Posterior vena cava (tissue), 2 donors: ENCODE measurements at places on chromosomes 12 and 14. TPM values are rescaled to one million over a fixed set of nuclear protein-coding genes. Genes with fewer than 3 reads are reported as not detected.

Gene PMCH
- not detected for total RNA-seq

Gene NKX2-8
- not detected for total RNA-seq

Gene LRP1-AS
- not detected for total RNA-seq

DNA sequence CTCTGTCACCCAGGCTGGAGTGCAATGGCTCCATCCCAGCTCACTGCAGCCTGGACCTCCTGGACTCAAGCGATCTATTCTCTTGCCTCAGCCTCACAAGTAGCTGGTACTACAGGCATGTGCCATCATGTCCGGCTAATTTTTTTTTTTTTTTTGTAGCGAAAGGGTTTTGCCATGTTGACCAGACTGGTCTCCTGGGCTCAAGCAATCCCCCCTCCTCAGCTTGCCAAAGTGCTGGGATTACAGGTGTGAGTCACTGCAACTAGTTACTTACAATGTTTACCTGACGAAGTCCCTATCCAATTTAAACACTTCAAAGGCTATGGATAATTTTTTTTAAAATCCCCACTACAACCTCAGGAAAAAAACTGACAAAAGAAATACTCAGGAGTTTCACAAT, 1.8 kb downstream of the KRR1 start:
- DNase-seq = no peak

DNA sequence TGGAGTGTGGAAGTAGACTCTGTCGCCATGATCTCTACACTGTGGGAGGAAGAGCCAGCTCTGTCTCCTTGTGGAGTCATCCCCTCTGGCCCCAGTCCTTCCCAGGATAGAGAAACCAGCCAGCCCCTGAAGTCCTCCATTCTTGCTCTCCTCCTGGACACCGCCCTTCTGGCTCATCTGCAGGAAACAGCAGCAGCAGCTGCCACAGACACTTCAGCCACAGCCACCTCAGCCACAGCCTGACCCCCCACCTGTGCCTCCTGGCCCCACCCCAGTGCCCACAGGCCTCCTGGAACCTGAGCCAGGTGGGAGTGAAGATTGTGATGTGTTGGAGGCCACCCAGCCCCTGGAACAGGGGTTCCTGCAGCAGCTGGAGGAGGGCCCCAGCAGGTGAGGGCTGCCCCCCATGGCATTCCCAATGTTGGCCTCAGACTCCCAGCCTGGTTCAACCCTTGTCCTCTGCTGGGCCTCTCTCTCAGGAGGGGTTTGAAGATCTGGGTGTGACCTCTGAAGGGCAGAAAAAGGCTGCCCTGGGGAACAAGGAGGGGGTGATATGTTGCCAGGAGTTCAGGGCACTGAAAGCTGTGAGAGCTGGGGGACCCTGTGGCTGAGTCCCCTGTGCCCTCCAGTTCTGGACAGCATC, 10.5 kb downstream of the PRPF40B start:
- no peak for DNase-seq

DNA sequence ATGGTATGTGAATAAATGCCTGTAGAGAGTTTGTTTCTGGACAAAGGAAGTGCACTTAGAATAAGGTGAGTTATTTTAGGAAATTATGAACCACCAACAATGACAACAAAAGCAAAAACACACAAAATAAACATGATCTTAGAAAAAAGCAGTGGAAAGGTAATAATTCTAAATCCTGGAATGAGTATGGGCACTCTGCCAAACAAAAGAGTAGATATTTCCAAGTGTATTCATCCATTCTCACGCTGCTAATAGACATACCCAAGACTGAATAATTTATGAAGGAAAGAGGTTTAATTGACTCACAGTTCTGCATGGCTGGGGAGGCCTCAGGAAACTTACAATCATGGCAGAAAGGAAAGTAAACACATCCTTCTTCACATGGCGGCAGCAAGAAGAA, 269.3 kb upstream of the NPAS3 start:
- DNase-seq = no peak

Gene STAT6
- 201 TPM for total RNA-seq

DNA sequence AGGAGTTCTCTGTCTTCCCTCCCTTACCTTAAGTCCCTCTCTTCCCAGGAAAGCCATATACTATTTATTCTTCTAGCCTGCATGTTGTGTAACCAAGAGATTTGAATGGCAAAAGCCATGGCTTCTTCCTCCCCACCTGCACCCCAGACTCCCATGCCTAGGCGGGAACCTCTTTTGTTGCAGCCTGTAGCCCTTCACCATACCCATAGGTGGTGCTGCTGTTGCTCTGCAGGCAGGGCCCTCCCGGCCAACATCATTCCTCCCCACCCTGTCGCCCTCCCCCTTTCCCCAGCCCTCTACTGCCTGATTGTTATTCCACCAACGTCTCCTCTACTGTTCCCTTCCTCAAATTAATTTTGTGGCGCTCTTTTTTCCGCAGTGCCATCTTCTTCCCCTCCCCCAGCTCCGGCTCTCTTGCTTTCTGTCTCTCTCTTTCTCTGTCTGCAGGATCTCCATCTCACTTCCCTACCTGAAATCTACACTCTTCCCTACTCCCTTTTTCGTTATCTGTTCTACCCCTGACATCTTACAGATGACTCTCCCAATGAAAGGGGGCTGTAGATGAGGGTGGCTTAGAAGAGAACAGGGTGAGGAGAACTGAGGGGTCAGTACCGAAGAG, 13.8 kb downstream of the NGDN start:
- DNase-seq = no peak

GRCh38 chr12:95266254-95266653, 48.6 kb downstream of the VEZT start:
- DNase-seq = no peak

Gene SOAT2
- total RNA-seq = 0.90 TPM

DNA sequence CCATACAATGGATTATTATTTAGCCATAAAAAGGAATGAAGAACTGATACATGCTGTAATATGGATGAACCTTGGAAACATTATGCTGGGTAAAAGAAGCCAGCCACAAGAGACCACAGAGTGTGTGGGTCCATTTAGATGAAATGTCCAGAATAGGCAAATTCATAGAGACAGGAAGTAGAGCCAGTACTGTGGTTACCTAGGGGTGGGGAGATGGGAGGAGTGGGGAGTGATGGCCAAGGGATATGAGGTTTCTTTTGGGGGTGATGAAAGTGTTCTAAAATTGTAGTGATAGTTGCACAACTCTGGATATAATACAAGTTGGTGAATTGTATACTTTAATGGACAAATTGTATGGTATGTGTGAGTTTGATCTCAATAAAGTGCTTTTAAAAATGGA, 18.6 kb downstream of the JDP2 start:
- DNase-seq = no peak

Gene TRHDE
- total RNA-seq = 4.8 TPM

GRCh38 chr12:50132505-50133135, 20.6 kb downstream of the COX14 start:
- DNase-seq = no peak

Gene GLIPR1L2
- 0.65 TPM for total RNA-seq

Gene BIN2
- total RNA-seq = 5.6 TPM

GRCh38 chr12:31002361-31002725, 71.3 kb upstream of the DDX11 start:
- peak; percentile 68 for DNase-seq

Gene IQSEC3
- total RNA-seq = 3.6 TPM

DNA sequence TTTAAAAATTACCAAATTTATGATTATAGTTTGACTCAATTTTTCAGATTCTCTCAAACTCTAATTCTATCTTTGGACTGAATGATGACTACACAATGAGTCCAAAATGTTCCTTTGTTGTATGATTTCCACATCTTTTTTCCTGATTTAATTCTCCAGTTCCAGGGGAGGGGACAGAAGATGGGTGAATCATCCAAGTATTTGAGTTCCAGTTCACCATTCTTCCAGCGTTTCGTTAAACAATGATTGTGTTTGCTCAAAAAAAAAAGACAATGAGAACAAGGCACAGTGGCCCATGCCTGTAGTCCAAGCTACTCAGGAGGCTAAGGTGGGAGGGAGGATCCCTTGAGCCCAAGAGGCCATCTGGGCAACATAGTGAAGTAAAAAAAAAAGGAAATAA, 23.8 kb downstream of the BAZ1A start:
- no peak for DNase-seq

- no peak for DNase-seq
Observed at GRCh38 chr12:21054334-21054733, 76.7 kb upstream of the SLCO1B1 start.
